ENCODE measurements at places on chromosomes 4 and X.

DNA sequence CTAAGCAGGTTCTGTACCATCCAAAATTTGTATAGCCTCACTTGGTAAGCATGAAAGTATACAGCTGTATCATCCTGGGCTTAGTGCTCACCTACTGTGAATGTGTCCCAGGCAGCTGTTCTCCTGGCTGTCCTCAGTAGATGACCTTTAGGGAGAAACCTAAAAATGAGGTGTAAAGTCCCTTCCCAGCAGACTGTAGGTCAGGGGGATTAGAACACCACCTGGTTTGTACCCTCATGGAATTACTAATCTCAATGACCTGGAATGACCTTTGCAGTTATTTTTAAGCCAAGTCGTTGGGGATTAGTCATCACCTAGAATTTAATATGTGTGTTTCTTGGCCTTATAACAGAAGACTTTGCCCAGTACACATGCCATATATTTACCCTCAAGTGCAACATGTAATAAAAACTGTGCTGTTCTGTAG is 39.1 kb upstream of the MBTPS2 start:
- DNase-seq, result no peak

GRCh38 chr4:116453127-116453526 is 632.2 kb downstream of the TRAM1L1 start:
- DNase-seq, result no peak

DNA sequence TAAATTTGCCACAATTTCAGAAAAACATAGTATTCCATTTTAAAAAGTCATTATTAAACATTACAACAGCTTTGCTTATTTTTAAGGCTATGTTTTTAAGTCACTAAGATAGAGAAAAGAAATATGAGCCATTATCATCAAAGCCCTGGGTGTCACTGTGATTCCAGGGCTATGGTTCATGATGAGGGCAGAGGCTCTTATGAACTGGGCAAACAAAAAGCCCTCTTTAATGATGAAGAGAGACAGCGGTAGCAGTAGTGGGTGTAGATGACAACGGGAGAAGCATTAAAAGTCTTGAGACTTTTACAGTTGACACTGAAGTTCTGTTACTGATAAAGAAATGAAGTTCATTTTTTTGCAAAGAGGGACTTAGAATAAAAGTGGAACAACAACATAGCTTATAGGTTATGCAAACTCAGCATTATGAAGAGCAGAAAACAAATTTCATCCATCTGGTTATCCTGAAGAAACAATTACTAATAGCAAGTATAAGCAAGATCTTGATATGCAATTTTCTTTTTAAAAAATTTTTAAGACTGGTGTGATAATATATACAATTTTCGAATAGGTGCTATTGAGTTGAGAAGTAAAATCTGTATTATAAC is 202.7 kb upstream of the ETNPPL start:
- DNase-seq, result no peak

DNA sequence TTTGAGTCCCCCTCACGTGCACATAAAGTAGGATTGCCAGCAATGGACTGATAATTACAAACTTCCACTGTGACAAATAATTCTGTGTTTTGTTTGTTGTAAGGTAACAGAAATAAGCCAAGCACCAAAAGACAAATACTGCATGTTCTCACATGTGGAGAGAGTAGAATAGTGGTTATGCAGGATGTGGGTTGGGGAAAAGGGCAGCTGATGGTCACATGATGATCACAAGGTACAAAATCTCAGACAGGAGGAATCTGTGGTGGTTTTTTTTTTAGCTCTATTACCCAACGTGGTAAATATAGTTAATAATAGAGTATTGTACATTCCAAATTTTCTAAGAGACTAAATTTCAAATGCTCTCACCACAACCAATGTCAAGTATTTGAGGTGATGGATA is 182.3 kb downstream of the BANK1 start:
- DNase-seq, result no peak

- DNase-seq, result no peak
Measured at GRCh38 chrX:119686087-119686691, 6.8 kb downstream of the SEPTIN6 start.

DNA sequence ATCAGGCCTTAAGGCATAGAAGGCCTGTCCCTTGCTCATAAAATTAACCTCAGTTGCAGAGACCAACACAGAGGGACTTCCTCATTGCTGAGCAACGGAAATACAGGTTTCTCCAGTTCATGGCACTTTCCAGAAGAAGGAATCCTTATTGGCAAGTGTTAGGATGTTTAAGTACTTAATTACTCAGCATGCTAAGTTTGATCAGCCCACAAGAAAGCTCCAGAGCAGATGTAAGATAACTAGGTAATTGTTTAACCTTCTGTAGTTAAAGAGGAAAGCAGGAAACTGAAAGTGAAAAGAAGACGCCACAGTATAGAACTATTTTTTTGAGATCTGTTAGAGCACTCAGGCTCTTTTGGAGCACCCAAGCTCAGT is 33.5 kb downstream of the SMS start:
- DNase-seq, result no peak

- DNase-seq, result no peak
Measured at GRCh38 chrX:76850851-76851250, 423.3 kb downstream of the MAGEE1 start.

DNA sequence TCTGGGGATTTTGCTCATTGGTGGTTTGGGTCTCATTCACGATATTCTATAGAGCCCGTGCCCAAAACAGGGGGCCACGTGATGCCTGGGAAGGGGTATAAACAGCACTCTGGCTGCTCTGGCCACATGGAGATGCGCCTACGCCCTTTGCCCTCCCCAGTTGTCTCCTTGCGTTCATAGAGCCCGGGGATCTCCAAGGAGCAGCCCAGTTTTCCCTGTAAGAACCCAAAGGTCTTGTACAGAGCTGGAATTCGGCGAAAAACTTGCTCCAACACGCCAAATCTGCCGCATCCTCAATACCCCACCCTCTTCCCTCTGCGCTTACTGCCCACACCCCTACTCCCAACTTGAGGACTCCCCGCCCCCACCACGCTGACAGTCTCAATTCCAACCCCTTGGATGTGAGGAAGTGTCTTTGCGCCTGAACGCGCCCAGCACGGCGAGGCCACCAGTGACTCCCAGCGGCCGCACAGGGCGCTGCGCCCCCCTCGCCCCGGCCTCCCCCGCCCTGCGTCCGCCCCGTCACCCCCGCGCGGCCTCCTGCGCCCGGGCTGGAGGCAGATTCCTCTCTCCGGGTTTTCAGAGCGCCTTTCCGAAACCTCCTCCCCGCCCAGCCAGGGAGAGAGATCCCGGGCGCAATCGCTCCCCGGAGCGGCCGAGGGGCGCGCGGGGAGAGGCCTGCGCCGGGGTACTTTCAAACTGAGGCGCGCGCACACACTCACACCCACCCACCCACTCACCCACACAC is at the start of gene NHS:
Gene NHS (plus strand): TSS at position 582 of the 748 bp plus-strand sequence. CDS start 558 bp downstream, outside the sequence.
- DNase-seq, result no peak

GRCh38 chrX:106649523-106650428 is 38.0 kb downstream of the RADX start:
- DNase-seq, result no peak

DNA sequence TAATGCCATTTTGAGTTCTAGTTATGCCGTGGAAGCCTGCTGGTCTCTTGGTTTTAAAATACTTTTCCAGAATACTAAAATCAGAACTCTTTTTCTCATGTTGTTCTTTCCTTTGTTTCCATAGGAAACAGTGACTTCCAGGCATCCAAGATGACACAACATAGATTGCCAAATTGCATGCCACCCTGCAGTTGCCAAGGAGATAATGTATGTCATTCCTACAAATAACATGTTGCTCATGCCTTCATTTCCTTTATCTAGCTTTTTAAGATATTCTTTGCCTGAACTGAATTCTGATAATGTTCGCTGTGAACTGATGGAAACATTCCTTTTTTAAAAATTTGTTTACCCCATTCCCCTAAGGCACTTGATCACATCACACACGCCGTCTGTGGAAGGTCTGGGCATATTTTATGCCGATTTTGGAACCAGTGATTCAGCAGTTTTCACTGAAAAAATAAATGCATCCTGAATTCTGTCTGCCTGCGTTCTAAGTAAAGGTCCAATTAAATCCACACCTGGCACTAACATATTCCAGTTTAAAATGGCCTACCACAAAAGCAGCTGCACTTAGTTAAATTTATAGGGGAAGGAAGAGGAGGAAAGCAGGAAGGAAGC is 38.0 kb upstream of the COX7B2 start:
- no peak for DNase-seq

- DNase-seq, result no peak
Measured at GRCh38 chr4:112819729-112820128, 182.8 kb downstream of the LARP7 start.

- DNase-seq, result no peak
Measured at GRCh38 chr4:74768857-74769525, 25.3 kb downstream of the BTC start.

- no peak for DNase-seq
Measured at GRCh38 chr4:43234626-43235415, 342.3 kb downstream of the GRXCR1 start.

- no peak for DNase-seq
Measured at GRCh38 chr4:33067221-33067620, 2347.1 kb downstream of the PCDH7 start.

DNA sequence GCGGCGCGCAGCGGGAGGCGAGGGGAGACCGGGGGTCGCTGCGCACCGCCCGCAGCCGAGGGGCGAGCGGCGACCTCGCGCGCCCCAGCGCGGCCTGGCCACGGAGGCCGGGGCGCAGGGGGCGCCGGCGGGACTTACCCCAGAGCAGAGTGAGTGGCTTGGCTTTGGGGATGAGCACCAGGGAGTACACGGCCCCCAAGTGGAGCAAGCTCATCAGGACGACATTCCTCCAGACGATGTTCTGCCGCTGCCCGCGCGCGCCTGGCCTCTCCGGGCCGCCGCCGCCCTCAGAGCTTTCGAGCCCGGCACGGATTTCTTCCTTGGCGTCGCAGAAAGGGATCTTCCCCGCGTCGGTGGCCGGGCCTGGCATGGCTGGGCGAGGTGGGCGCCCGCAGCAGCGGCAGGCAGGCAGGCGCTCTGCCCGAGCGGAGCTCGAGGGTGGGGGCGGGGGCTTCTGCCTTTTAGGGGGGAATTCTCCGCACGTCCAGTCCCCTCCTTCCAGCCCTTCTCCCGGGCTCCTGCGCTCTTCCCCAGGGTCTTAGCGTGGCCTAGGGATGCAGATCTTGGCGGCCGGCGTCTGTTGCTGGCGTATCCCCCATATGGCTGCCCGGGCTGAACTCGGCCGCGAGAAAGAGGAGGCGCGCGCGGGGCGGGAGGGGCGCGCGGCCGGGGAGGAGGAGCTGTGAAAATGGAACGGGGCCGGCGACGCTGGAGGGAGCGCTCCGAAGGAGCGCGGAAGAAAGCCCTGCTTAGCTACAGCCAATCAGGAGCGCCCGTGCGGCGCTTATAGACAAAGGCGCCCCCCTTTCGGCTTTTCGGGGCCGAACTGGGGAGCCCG is at the start of gene SCD5:
Gene SCD5 (minus strand): TSS at position 629 of the 838 bp plus-strand sequence. CDS start 259 bp downstream, at position 370.
- no peak for DNase-seq

- no peak for DNase-seq
Measured at GRCh38 chr4:153276971-153277370, 67.5 kb upstream of the MND1 start.

DNA sequence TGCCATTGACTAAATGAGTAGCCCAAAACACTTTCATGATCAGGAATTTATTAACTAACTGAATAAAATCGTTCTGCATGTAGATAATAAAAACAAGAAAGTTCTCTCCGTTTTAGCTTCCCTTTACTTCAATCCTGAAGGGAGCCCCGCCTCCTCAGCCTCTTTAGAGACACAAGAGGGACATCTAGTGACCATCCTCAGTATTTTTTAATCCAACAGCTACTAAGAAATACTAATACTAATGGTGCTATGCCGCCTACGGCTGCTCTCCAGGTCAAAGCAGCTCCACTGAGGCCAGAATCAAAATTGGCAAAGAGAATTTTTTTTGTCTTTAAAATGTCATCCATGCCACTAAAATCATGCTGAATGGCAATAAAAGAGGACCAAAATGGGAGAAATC is 3.2 kb upstream of the PCDH19 start:
- DNase-seq, result no peak

DNA sequence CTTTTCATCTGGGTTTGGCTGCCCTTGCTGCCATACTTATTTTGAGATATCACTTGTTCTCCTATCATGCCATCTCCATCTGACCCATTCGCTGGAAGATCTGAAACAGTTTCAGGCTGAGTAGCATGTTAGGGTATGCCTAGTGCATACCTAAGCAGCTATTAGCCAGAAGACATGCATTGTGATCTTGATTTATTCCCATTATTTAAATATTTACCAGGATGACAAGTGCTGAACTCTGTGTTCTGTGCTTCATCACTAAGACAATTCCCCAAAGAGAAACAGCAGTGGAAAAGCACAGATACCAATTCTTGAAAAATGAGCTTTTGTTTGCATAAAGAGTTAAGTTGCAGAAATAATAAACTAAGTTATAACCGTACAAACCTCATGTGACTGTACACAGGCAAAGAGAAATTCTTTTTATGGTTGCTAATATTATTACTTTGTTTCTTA is 271.0 kb upstream of the ARSJ start:
- no peak for DNase-seq

GRCh38 chrX:106606571-106606970 is 5.2 kb upstream of the RADX start:
- DNase-seq, result no peak

DNA sequence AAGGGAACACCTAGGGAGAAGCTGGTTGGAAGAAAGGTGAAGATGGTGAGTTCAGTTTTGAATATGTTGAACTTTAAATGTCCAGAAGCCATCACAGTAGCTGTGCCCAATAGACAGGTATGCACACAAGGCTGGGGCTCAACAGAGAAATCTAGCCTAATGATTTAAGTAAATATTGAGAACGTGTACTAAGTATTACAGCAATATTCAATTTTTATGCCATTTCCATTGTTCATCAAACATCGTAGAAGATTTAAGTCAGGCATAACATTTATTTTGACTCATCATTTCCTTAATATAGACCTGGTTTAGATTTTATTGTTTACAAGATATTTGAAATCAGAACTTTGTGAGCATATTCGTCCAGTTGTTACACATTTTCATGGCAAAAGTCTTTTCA is 116.4 kb downstream of the HPGD start:
- no peak for DNase-seq

DNA sequence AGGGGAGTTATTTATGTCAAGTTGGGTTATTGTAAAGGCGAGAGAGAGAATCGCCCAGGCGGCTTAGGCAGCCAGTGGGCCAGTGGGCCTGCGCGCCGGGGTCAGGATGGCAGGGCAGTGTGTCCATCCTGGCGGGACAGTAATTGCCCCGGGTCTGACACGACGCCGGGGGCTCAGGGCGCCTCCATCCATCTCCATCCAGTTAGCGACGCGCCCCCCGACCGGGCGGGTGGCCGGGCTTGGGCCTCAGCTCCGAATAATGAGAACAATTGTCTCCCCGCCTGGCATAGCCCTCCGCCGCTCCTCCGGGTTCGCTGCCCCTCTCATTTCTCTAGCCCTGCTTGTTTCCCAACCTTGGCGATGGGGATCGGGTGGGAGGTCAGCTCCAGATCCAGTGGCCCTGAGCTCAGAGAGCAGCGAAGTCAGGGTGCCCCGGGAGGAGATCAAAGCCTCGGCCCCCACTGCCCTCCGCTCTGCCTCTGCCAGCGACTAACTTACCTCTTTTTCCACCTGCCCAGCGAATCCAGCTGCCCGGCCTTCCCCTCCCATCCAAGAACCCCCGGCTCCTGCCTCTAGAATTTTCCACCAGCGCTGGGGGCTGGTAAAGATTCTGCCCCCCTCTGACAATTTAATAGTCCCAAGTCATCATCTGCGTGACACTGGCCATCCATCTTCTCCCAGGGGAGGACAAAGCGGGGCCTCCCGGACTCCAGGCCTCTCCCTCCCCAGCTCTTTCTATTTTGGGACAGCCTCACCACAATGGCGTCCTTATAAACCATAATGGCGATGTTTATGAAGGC is 56.9 kb upstream of the TMEM33 start:
- DNase-seq, result no peak

All from stimulated activated CD4-positive, alpha-beta T cell treated with anti-CD3 and anti-CD28 coated beads, Interleukin-1b, Interleukin-23, amount 100 ng/mL, for 4 hours (primary cell).